H54 (cell line): ENCODE measurements at places on chromosomes 1 and 21.

- DNase-seq, result no peak
These were observed 572.1 kb downstream of the DPYD start for GRCh38 chr1:97348599-97349265.

- DNase-seq, result no peak
These were observed 26.5 kb upstream of the ATP2B4 start for GRCh38 chr1:203599875-203600781.

GRCh38 chr1:47226121-47226838 is 5.7 kb downstream of the TAL1 start:
- DNase-seq, result no peak

DNA sequence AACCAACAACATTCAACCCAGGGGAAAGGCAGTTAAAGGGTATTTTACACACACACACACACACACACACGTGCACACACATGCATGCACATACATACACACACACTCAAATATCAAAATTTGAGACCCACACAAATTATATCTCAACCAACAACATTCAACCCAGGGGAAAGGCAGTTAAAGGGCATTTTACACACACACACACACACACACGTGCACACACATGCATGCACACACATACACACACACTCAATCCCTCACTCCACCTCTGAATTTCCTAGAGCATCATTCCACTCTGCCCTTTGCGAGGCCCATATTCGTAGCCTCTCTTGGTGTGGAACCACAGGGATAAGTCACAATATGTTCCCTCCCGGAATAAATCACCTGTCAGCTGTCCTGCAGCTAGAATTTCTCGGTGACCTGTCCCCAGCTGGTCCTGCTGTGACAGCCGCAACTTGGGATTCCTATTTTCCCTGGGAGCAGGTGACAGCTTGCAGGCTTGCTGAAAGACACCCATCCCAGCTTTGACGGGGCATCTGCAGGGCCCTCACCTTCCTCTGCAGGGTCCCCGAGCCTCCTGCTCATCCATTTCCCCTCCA is 122.7 kb downstream of the PSMG1 start:
- no peak for DNase-seq

DNA sequence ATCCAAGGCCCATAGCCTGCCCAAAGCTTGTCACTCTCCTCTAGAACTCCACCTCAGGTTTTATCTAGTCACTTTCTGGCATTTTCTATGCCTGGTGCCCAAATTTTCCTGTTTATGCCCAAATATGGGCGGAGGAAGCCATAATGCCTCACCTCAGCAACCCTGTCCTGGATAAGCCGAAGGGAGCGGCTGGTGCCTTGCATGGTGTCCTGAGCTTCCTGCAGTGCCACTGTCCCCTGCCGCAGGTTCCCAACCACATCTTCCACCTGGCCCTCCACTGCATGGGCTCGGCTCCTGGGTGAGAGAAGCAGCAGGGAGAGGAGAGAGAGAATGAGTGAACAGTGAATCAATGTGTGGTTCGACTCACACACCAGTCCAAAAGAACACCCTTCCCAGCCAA is 34.2 kb downstream of the CAMK1G start:
- DNase-seq, result no peak

DNA sequence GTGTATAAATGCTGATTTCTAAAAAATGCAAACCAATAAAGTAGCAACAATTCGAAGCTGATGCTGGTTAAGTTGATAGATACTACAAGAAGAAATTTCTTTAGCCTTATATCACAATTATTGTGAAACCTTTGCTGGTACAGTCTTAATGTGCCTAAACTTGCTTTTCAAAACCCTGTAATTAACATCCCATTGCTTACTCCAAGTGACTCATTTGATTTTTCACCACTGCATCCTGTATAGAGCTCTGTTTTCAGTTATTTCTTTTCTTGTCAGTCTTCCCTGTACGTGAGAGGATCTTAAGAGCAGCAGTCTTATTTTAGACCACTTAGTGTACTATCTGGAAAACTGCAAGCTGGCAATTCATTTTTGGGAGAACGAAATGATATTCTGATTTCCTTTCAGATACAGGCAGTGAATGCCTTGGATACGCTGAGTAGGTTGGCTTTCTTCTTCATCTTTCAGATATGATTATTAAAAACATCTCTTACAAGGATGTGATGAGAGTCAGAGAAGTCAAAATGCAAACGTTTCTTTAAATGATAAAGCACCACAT is 210.3 kb downstream of the KCTD3 start:
- DNase-seq, result no peak

DNA sequence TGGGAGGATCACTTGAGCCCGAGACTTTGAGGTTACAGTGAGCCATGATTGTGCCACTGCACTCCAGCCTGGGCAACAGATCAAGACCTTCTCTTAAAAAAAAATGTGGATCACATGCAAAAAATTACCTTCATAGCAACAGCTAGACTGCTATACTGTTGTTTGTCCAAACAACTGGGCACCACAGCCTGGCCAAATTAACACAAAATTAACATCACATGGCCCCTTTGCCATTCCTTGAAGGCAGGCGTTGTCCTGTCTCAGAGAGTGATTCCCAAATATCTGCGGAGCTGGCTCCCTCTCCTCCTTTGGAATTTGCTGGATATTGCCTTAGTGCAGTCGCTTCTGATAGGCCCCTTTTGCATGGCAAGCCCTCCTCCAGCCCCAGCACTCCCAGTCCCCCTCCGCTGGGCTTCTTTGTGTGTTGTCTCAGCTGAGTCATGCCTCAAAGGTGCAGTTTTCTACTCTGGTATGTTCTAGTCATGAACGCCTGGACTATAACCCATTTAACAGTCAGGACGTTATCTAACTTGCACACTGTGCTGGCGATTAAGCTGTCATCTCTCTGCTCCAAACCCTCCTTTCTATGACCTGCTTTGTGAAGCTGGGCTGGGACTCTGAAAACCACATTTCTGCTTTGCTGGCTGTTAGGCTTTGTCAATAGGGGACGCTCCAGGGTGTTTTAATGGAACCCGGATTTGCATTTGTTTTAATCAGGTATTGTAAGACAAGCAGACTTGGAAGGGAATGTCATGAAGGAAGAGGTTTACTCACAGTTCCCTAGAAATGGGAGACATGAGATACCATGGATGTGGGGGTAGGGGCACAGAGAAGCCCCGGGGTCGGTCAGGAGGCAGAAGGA is 20.1 kb upstream of the HPCAL4 start:
- DNase-seq, result no peak

DNA sequence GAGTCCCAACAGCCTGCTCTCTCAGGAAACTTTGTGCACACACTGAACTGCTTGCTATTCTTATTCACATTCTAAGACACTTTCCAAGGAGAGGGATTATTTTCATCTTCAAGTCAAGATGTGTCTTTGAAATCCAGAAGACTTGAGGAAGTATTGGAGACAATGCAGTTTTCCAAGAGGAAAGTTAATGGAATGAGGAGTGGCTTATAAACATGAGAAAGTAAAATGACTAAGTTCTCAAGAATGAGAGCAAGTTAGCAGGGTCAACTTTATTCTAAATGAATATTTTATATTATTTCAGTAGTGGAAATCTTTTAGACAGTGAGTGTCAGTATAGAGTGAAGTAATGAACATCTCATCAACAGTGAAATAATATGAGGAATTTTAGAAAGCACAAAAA is 1239.3 kb downstream of the MRPL39 start:
- no peak for DNase-seq

DNA sequence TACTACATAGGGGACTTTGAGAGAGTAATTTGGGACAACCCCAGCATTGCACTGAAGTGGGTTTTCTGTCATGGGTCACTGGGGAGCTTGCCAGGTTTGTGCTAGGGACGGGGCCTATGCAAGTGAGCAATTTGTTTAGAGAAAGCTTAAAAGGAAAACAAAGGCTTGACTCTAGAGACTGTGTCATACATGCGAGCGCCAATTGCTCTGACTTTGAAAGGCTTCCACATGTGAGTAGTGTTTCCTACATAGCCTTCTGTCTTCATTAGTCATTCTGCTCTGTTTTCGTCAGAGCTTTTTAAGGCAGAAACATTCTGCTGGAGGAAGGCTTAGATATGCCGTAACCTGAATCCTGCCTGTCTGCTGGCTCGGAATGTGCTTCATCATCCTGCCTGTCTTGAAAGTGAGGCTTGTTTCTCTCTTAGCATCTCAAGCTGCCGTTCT is 28.4 kb downstream of the TRIM45 start:
- peak; percentile 51 for DNase-seq

DNA sequence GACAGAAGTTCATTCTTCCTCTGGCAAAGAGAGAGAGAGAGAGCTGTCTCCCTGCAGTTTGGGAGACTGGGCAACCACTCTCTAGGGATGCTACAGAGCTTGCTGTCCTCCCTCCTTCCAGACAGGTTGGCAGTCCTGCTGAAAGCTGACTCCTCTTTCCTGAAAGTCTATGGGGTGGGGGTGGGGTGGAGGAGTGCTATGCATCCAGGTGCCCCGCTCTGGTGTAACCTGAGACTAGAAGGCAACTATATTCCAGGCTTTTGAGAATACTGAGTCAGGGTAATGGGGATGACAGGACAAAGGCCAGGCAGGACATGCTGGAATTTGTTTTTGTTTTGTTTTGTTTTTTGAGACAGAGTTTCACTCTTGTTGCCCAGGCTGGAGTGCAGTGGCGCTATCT is 55.4 kb downstream of the OPTC start:
- DNase-seq, result no peak

- DNase-seq, result no peak
These were observed 17.6 kb upstream of the ALDH4A1 start for GRCh38 chr1:18919956-18920355.

DNA sequence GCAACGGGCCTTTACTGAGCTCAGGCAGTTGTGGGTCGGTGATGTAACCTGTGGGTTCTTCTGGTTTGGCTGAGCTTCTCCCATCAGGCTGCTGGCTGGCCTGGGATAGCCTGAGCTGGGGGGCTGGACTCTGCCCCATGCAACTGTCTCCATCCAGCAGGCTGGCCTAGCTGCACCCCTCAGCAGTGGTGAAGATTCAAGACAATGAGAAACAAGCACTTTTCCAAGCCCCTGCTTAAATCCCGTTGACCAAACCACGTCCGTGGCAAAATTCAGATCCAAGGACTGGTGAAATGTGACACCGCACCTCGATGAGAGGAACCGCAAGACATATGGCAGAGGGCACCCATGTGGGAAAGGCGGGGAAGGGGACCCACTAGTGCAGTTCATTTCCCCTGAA is 25.6 kb downstream of the PRSS38 start:
- no peak for DNase-seq

- peak; percentile 24 for DNase-seq
These were observed 12.1 kb upstream of the SGIP1 start for GRCh38 chr1:66521721-66522365.

GRCh38 chr21:43025636-43026180 is 49.9 kb downstream of the CBS start:
- DNase-seq, result no peak

GRCh38 chr1:42442662-42443061 is 13.2 kb downstream of the ZMYND12 start:
- no peak for DNase-seq
